Mesangial cell (primary cell): ENCODE measurements at places on chromosomes 6 and 20. TPM values are rescaled to one million over a fixed set of nuclear protein-coding genes. Genes with fewer than 3 reads are reported as not detected.

Gene HLA-DMA
- total RNA-seq = 1.8 TPM in 1 of 2 replicates, not detected in the other

Gene FBXO5
- total RNA-seq = 3.5 and 33.2 TPM in 2 replicates

Gene COL12A1
- total RNA-seq = 95.0 and 97.0 TPM in 2 replicates

Gene C20orf144
- not detected in 2 replicates for total RNA-seq

Gene TFAP2C
- 0.13 and 1.5 TPM in 2 replicates for total RNA-seq

Gene EPPIN
- total RNA-seq = not detected in 2 replicates

Gene SHLD1
- total RNA-seq = 0.65 and 2.3 TPM in 2 replicates

Gene NINL
- total RNA-seq = 6.0 and 13.7 TPM in 2 replicates

Gene DAAM2
- total RNA-seq = 1.8 and 5.2 TPM in 2 replicates

Gene SAMD10
- 6.4 and 10.3 TPM in 2 replicates for total RNA-seq

Gene MCUR1
- total RNA-seq = 12.9 and 13.7 TPM in 2 replicates

Gene MUC21
- not detected in 2 replicates for total RNA-seq

Gene CST4
- total RNA-seq = not detected in 2 replicates

Gene AAR2
- 33.2 and 35.9 TPM in 2 replicates for total RNA-seq

Gene SIGLEC1
- total RNA-seq = not detected in 2 replicates

Gene TBX18
- total RNA-seq = 1.3 and 2.5 TPM in 2 replicates

Gene DLL1
- total RNA-seq = 0.33 and 0.38 TPM in 2 replicates

Gene TAGAP
- total RNA-seq = not detected in 2 replicates

Gene HEY2
- 0.16 and 0.51 TPM in 2 replicates for total RNA-seq

Gene LINC00237
- total RNA-seq = not detected in 2 replicates

Gene KCTD20
- 41.7 and 42.7 TPM in 2 replicates for total RNA-seq

Gene EFCAB8
- under 0.01 TPM in 1 of 2 replicates, not detected in the other for total RNA-seq

Gene JPH2
- 0.33 and 1.9 TPM in 2 replicates for total RNA-seq

Gene SLC25A27
- 1.3 and 2.5 TPM in 2 replicates for total RNA-seq

Gene MCM3
- total RNA-seq = 27.6 and 85.1 TPM in 2 replicates

Gene HCK
- not detected in 2 replicates for total RNA-seq

Gene THBS2
- 35.0 and 111 TPM in 2 replicates for total RNA-seq

Gene TMEM14C
- 104 and 138 TPM in 2 replicates for total RNA-seq

Gene PRR18
- total RNA-seq = under 0.01 TPM in 2 replicates

Gene HSPA1A
- total RNA-seq = 55.9 and 60.6 TPM in 2 replicates

Gene CALHM4
- not detected in 2 replicates for total RNA-seq

Gene CTCFL
- under 0.01 TPM in 1 of 2 replicates, not detected in the other for total RNA-seq

Gene ID1
- total RNA-seq = 109 and 187 TPM in 2 replicates
